ENCODE measurements at places on chromosomes 6 and 20.

DNA sequence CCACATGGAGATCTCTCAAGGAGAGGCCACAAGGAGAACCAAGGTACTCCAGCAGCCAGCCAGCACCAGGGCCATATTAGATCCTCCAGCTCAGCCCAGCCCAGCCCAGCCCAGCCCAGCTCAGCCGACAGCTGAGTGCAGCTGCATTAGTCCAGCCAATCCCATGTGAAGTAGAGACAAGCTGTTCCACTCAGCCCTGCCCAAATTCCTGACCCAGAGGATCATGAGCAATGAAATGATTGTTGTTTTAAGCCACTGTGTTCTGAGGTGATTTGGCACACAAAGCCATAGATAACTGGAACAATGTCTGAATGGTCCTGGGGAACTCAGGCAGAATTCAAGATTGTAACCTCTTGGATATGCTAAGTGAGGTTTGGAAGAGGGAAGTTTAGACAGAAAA is 59.5 kb upstream of the BMP2 start:
- DNase-seq = no peak

DNA sequence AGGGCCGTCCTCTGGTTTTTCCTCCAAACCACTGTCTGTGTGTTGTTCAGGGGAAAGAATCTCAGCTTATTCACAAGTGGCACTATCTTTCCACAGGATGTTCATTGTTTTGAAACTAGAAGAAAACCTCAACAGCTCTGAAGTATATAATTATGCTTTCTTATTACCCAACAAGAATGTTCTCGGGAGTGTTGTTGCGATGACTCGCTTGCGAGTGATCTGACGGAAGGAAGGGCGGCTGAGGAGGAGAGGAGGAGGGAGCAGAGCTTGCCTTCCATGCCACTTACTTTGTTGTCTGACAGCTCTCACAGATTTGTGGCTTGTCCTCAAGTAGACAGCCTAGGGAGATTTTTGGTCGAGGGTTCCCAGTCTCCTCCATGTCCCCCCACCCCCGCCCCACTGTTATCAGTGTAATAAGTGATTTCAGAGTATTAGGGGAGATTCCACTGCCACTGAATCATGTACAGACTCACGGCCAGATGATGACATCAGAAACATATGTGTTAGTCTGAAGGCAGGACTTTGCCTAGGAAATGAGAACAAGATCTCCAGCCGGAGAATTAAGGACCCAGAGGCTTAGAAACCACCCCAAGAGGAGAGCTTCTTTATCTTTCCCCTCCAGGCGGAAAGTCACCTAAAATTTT is 80.7 kb upstream of the CCN6 start:
- DNase-seq = peak; percentile 52

DNA sequence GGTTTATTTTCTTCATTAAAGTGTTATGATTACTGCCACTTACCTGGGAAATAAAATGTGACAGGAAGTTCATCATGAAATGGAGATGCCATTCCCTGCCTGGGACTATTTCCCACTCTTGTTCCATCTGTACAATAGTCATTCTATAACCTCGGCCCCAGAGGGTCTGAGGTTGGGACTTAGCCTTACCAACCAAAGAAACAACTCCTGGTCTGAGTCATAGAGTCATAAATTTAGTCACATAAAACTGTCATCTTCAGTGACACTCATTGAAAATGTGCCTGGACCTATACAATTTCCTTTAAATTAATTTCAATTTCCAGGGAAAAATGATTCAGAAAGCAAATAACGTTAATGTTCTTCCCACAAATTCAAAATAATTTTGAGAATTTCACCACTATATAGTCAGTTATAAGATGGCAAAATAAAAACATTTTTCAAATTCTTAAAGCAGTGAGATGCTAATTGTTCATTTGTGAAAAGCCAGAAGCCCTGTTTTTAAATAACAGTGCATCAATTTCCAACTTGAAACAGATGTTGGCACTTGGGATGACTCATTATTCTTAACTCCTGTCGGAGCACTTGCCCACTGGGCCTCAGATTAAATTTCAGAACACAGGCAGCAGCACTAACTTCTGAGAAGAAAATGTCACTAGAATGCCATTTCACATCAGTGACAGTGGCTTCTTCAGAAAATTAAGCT is 201.2 kb upstream of the SMLR1 start:
- no peak for DNase-seq

GRCh38 chr6:89481695-89482094 is 48.7 kb downstream of the ANKRD6 start:
- no peak for DNase-seq

- no peak for DNase-seq
Observed at GRCh38 chr6:118736440-118736839, 85.0 kb upstream of the CEP85L start.
